Stomach (tissue), 19 donors: ENCODE measurements at places on chromosomes 13 and 19.

DNA sequence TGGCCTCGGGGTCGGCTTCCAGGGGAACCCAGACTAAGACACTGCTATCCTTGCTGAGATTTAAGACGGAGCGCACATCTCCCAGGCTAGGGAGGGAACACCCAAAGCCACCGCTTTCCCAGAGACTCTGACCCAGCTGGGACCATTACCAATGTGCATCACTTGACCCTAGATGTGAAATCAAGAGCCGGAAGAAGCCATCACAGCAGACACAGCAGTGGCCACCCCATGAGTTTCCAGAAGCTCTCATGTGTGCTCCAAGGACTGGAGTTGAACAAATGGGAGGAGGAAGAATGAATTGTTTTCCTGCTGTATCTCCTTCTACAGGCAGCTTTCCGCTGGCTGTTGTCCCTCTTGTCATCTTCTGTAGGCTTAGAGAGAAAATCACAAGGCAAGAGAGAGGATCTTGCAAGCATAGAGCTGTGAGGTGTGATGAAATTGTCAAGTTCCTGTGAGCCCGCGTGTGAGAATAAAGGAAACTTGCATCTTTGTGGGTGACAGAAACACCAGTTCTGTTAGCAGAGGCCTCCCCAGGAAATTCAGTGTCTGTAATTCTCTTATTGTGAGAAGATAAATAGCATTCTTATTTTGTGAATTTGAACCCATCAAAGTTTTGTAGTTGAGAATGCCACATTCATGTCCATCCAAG is 711.8 kb downstream of the UQCRFS1 start:
- DNase-seq = no peak

GRCh38 chr13:67439365-67439764 is 209.2 kb upstream of the PCDH9 start:
- no peak for DNase-seq

- DNase-seq = no peak
Observed at GRCh38 chr19:19514215-19514657, 1.1 kb downstream of the TSSK6 start.

DNA sequence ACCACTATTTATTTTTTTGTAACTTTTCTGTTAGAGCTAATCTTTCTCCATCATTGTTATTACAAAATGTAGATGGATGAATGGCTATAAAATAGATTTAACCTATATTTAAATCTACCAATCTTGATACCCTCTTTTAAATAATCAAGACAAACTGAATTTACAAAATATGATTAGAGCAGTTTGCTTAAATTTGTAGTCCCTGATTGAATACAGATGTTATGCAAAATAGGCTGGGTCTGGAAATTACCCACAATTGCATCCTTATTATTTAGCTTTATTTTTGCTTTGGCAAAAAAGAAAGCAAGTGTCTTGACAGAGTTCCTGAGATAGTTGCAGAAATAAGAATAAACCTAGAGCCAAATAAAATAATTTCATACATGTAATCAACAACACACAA is 352.8 kb downstream of the KLF12 start:
- no peak for DNase-seq

DNA sequence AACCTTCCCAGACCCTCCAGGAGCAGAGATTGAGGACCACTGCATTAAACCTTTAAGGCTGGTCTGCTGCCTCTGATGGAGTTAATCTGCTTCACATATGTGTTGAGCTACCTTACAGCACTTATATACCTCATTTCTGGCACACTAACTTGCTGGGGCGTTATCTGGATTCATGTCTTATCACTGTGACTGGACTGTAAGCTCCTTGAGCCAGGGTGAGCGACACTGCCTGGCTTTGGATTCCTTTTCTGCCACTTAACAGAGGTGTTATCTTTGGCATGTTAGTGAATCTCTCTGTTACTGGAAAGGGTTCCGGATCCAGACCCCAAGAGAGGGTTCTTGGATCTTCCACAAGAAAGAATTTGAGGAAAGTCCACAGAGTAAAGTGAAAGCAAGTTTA is 69.8 kb upstream of the RGCC start:
- no peak for DNase-seq

DNA sequence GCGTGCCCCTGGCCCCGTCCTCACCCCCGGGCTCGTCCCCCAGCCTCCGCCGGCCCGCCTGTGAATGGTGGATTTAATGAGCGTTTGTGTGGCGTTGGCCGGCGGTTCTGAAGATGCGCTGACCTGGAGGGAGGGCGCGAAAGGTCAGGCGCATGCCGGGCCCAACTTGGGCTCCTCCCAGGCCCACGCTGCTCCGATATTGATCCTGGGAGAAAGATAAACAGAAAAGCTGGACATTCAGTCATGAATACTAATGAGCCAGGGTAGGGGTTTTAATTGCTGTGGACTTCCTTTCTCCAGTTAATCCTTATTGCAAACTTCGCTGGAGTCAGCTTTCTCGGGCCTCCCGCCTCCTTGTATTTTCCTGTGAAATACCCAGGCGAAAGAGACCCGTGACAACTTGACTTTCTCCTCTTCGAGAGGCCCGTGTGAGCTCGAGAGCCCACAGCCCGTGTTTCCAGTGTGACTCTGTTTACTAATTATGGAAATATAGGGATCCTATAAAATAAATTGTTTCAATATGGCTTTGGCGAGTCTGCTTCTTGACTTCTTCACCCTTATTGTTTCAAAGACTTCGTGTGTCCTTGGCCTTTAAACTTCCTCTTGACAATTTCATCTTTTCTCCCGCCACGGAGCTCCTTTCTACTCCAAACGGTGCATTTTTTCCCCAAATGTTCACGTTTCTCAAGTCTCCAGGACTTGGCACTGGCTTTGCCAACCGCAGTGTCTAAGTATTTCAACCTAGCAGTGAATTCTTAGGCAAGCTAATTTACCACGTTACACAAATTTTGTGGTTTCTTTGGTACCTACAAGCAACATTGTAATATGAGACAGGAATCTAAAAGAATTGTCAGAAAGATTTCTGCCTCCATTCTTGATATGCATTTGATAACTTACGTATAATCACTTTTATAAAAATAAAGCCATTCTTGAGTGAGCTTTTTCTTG is 10.5 kb downstream of the ZIC2 start:
- peak; percentile 5 for DNase-seq

GRCh38 chr19:2270157-2270422 is 11.9 kb downstream of the PEAK3 start:
- DNase-seq = no peak

GRCh38 chr13:75416327-75417011 is 65.5 kb downstream of the TBC1D4 start:
- DNase-seq = no peak

DNA sequence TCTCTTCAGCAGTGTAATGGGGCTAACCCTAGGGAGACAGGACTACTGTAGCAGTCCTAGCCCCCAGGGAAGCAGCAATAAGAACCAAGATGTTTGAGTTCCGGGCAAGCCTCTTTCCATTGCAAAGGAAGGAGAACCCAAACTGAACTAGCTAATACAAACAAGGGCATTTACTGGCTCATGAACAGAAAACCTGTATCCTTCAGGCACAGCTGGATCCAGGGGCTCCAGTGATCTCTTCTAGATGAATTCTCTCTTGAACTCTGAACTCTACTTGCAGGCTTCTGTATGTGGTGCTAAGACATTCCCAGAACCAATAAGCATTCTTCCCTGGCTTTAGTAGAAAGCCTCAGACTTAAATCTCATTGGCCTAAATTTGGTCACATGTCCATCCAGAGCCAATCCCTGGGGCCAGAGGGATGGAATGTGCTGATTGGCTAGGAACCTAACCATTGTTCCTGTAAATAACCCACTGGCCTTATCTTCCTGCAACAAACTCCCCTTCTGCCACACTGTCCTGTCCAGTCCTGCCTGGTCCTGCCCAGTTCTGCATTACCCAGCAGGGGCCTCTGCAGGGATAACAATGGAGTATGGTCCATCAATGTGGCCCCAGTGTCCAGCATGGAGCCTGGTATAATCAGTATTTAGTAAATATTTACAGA is 3.9 kb upstream of the PODNL1 start:
- no peak for DNase-seq

DNA sequence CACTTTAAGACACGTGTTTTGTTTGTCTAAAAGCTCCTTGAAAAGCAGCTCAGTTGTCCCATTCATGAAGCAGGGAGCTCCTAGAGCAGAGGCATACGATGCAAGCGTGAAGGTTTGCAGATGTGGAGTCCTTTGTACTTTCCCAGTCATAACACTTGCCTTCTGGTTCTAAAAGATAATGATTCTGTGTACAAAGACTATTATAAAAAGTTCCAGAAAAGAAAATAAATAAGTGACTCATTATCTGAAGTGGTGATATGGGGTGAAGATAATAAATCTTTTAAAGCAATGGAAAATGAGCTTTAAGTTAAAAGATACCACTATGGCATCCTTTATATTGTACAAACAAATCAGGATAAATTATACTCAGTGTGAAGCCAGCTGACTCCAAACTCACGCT is 569.9 kb downstream of the MYO16 start:
- DNase-seq = no peak

GRCh38 chr13:23560571-23561089 is 9.6 kb upstream of the TNFRSF19 start:
- no peak for DNase-seq

GRCh38 chr19:43641333-43641732 is 1.7 kb upstream of the CADM4 start:
- no peak for DNase-seq

DNA sequence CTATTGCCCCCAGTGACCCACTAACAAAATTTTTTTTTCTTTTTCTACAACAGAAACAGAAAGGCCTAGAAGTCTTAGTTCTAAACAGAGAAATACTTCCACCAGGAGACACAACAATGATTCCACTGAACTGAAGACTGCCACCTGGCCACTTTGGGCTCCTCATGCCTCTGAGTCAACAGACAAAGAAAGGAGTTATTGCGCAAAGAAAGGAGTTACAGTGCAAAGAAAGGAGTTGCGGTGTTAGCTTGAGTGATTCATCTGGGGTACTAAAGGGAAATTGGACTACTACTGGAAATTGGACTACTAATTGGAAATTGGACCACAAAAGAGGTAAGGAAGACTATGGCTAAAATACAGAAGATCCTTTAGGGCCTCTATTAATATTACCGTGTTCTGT is 116.6 kb downstream of the PCDH17 start:
- DNase-seq = no peak

GRCh38 chr19:33736158-33736557 is 60.5 kb upstream of the KCTD15 start:
- no peak for DNase-seq

DNA sequence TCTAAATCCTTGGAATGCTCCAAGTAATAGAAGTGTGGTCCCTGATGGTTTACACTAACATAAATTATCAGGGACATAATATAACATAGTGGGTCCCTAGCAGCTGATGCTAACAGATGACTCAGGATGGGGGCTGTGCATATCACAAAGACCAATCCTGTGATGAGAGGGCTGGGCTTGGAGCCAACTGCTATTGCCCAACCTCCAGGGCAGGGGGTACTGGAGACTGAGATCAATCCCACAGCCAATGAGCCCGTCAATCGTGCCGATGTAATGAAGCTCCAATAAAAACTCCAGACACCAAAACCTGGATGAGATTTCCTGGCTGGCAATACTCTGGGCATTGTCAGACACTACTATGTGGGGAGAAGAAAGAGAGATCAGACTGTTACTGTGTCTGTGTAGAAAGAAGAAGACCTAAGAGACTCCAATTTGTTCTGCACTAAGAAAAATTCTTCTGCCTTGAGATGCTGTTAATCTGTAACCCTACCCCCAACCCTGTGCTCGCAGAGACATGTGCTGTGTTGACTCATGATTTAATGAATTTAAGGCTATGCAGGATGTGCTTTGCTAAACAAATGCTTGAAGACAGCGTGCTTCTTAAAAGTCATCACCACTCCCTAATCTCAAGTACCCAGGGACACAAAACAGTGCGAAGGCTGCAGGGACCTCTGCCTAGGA is 33.4 kb downstream of the ABCC4 start:
- DNase-seq = peak; percentile 34

- peak; percentile 38 for DNase-seq
Observed at GRCh38 chr13:35927567-35928021, 203.6 kb downstream of the DCLK1 start.

- no peak for DNase-seq
Observed at GRCh38 chr19:41525989-41526388, 50.0 kb upstream of the CEACAM21 start.

DNA sequence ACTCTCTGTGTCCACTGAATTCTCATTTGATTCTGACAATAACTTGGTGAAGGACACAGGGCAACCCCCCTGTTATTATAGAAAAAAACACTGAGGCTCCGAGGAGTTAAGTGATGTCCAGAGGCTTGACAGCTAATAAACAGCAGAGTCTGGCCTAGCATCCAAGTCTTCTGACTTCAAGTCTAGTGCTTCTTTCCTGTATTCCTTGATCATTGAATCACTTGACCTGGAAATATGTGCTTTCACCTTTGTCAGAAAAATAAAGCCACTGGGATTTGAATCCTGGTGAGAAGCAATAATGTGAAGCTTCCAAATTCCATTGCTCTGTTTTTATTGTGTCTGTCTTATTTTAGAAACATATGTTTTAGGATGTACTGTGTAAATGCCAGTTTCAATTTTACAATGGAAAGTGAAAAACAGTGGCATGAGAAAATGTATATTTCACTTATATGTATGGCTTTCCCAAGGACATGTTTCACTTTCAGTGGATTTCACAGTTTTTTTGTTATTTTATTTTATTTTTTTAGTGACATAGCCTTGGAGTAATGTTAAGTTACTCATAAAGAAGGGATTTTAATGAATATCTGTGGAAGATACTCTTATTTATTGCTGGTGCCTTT is 190.2 kb downstream of the GPC6 start:
- no peak for DNase-seq

DNA sequence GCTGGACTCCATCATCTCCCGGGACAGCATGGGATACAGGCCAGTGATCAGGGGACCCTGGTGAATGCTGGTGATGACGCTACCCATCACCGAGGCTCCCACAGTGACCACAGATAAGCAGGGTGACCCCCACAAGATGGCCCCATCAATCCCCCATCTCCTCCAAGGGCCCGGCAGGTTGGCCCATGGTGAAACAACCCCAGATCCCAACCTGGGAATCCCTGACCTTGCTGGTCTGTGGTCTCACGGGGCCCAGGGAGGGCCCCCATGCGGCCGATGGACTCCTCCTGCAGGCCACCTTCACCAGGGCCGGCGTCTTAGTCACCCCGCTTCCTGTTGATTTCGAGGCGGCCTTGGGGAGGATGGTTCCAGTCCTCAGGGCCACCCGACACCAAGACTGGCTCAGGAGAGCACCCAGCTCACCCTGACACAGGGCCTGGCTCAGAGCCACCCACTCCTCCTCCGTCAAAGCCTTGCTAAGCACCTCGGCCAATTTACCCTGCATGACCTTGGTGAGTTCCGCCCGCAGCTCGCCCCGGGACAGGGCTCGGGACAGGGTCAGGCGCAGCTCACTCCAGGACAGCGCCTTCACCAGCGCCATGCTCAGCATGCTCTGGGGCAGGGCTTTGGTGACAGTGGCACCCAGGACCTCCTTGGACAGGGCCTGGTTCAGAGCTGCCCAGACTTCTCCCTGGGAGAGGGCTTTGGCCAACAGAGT is 10.0 kb downstream of the IQCN start:
- no peak for DNase-seq

- DNase-seq = no peak
Observed at GRCh38 chr13:21932578-21932977, 261.7 kb downstream of the FGF9 start.
